Retina (tissue), 1 donor: ENCODE measurements at places on chromosomes 5 and 9.

DNA sequence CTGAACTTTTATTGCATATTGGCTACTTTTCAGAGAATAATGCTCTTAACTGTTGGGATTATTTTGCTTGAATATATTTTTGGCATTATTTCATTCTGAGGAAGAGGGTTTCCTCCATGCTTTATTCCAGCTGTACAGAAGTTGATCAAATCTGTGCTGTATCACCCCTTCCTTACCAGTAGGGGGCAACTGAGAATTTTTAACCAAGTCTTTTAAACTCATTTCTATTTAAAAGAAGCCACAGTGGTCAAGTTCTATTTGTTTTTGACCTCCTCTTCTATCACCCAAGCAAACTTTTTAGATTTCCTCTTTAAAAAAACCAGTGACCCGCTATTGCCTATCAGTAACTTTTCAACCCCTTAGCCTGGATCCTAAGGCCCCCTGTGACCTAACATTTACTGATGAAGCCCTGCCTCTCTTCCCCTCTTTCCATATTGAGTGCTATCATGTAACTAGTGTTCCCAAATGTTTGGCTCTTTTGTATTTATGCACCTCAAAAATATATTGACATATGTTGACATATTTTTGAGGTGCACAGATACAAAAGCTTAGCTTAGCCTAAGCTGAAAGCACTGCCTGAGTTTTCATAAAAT, 80.6 kb downstream of the FBXO4 start:
- DNase-seq: peak; percentile 6

- DNase-seq: no peak
These were observed 325.6 kb downstream of the ENC1 start for GRCh38 chr5:74314906-74315305.

DNA sequence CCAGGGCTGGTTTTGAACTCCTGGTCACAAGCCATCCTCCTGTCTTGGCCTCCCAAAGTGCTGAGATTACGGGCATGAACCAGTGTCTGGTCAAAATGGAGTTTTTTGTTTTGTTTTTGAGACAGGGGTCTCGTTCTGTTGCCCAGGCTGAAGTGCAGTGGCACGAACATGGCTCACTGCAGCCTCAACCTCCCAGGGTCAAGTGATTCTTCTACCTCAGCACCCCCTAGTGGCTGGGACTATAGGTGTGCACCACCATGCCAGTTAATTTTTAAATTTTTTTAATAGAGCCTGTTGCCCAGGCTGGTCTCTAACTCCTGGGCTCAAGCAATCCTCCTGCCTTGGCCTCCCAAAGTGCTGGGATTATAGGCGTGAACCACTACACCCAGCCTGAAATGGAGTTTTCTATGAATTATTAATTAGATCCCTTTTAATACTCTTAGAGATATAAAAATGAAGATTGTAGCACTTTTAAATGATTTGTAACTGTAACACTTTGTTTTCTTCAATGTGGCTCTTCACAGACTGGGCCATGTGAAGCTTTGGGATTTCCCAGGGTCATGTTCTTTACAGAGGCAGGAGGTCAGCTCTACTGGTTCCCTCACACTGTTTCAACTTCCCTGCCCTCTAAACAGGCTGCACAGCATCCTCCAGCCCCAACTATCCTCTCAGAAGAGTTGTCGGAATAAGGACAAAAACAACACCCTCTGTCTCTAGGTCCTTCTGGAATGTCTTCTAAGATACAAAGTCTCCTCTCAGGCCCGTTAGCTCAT, 32.7 kb upstream of the SPARC start:
- no peak for DNase-seq

GRCh38 chr5:160029540-160030139, 20.7 kb downstream of the TTC1 start:
- DNase-seq: no peak

GRCh38 chr9:5382479-5382878, 42.8 kb upstream of the RLN1 start:
- DNase-seq: no peak

DNA sequence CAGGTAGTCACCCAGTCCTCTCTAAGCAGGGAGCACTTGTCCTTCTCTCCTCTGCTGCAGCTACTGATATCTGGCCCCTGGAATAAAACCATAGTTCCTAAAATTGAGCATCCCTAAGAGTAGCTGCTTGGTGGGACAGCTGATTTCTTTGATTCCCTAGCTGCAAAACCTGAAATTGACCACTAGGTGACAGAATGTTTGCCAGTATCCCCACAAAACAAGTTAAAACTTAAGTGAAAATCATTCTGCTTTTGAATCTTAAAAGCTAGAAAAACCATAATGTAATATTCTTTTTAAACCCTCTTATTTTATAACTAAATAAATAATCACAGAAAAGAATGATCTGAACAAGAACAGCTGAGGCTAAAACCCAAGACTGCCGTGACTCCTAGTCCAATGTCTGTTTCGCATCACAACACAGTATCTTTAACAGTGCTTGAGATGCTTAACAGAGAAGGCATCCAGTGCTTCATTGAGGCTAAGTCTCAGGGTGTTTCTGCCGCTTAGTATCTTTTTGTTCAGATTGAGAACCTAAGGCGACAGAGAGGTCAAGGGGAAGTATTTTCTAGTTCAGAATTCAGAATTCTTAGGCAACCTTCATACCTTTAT, 24.4 kb upstream of the TAL2 start:
- no peak for DNase-seq

GRCh38 chr5:164302533-164303235, 797.3 kb downstream of the MAT2B start:
- DNase-seq: no peak

- no peak for DNase-seq
These were observed 32.7 kb downstream of the KCNIP1 start for GRCh38 chr5:170536525-170536924.
